ENCODE measurements at places on chromosomes 5 and 9. TPM values are rescaled to one million over a fixed set of nuclear protein-coding genes. Genes with fewer than 3 reads are reported as not detected.

The INSYN2B gene
- not detected for total RNA-seq

The IL4 gene
- not detected for total RNA-seq

DNA sequence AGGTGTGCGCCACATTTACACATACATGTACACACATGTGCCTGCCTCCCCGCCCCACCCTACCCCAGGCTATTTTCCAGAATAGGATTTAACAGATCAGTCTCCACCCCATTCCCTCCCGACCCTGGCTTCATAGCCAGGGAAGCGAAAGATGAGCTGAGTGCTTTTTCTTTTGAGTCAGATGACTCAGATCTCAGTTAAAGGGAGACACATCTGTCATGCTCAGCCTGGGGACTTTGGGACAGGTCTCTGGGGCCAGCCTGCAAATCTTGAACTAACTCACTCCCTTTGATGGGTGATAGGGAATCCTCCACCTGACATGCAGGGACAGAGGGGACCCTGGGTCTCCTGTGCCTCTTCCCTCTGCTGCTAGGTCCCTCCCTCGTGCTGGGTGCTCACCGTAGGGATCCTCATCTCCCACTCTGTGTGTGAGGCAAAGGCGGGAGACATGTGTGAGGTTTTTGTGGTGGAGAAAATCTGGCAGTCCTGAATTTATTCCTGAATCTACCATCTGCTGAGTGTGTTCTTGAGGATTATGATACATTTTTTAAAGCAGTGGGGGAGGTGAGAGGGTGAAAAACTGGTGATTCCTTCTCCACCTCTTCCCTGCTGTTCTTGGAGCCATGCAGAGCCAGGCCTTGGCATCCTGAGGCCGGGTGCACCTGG is 37.7 kb downstream of the NEUROG1 start:
- no peak for DNase-seq
- H3K36me3 ChIP-seq, result no peaks in the 10 kb centered on the region
- H3K4me3 ChIP-seq, result no peak overlapping the region
- H3K27me3 ChIP-seq, result no peaks in the 10 kb centered on the region

DNA sequence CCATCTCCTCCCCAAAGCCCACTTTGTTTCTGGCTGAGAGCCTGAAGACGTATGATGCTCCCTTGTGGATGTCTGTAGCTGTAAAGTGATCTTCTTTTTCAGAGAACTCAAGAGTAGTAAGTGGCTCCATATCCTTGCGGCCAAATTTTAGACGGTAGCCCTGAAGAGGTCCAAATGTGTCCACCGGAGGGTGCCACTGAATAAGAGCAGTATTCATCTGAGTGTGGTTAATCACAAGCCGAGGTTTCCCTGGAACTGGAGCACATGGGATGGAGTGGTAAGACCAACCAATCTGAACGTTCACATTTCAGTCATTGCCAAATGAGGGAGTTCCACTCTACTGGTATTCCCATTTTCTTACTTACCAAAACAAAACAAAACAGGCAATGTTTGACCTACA is 686.5 kb upstream of the DMAC1 start:
- no peak for DNase-seq
- H3K36me3 ChIP-seq, result no peaks in the 10 kb centered on the region

The PCDHGB4 gene
- not detected for total RNA-seq

GRCh38 chr9:135563039-135563476 is 1.5 kb downstream of the PAEP start:
- no peak overlapping the region for H3K4me3 ChIP-seq
- H3K27me3 ChIP-seq, result peaks cover 5% of the 10 kb centered on the region
- H3K36me3 ChIP-seq, result no peaks in the 10 kb centered on the region
- no peak for DNase-seq
- H3K27ac ChIP-seq, result no peak overlapping the region
- H3K4me1 ChIP-seq, result no peaks in the 10 kb centered on the region

The IL13 gene
- not detected for total RNA-seq

GRCh38 chr9:115088860-115089259 is 29.1 kb downstream of the TNC start:
- H3K4me1 ChIP-seq, result no peaks in the 10 kb centered on the region
- no peak overlapping the region for H3K27ac ChIP-seq
- no peaks in the 10 kb centered on the region for H3K36me3 ChIP-seq
- DNase-seq, result no peak
- no peak overlapping the region for H3K4me3 ChIP-seq

DNA sequence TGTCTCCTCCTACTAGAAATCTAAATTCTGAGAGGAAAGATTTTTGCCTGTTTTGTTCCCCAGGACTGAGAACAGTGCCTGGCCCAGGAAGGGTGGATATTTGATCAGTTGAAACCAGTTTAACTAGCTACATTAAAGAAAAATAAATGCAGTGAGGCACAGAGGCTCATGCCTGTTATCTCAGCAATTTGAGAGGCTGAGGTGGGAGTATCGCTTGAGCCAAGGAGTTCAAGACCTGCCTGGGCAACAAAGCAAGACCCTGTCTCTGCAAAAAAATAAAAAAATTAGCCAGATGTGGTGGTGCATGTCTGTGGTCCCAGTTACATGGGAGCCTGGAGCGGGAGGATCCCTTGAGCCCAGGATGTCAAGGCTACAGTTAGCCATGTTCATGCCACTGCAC is 104.8 kb upstream of the CPEB4 start:
- H3K36me3 ChIP-seq, result no peaks in the 10 kb centered on the region
- H3K4me1 ChIP-seq, result peaks cover 25% of the 10 kb centered on the region
- no peaks in the 10 kb centered on the region for H3K27me3 ChIP-seq

The SLC34A3 gene
- total RNA-seq, result not detected

The GKAP1 gene
- 2.7 TPM for total RNA-seq

The TRPM6 gene
- total RNA-seq, result 0.11 TPM

The PCDHB12 gene
- not detected for total RNA-seq

- H3K4me1 ChIP-seq, result peaks cover 3% of the 10 kb centered on the region
- no peaks in the 10 kb centered on the region for H3K36me3 ChIP-seq
- DNase-seq, result no peak
- H3K4me3 ChIP-seq, result no peak overlapping the region
- H3K27me3 ChIP-seq, result no peaks in the 10 kb centered on the region
Observed at GRCh38 chr9:101912698-101913097, 174.3 kb upstream of the GRIN3A start.

DNA sequence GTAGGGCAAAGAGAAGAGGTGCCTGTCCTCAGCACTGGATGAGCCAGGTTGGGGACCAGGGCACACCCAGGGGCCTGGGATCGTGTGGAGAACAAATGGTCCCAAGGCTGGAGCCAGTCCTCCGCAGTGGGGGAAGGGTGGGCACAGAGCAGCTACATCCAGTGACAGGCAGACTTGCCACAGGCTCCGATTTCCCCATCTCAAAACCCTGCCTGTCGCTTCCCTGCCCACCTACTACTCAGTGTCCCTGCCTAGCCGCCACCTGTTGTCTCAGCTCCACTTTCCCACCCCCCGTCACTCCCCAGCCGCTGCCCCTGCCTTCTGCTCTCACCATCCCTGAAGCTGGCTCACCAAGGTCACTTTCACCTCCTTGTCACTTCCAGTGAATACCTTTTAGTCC is 13.9 kb upstream of the ENHO start:
- no peak overlapping the region for H3K27ac ChIP-seq
- H3K4me1 ChIP-seq, result no peaks in the 10 kb centered on the region
- H3K36me3 ChIP-seq, result no peaks in the 10 kb centered on the region
- no peak overlapping the region for H3K4me3 ChIP-seq
- DNase-seq, result no peak

DNA sequence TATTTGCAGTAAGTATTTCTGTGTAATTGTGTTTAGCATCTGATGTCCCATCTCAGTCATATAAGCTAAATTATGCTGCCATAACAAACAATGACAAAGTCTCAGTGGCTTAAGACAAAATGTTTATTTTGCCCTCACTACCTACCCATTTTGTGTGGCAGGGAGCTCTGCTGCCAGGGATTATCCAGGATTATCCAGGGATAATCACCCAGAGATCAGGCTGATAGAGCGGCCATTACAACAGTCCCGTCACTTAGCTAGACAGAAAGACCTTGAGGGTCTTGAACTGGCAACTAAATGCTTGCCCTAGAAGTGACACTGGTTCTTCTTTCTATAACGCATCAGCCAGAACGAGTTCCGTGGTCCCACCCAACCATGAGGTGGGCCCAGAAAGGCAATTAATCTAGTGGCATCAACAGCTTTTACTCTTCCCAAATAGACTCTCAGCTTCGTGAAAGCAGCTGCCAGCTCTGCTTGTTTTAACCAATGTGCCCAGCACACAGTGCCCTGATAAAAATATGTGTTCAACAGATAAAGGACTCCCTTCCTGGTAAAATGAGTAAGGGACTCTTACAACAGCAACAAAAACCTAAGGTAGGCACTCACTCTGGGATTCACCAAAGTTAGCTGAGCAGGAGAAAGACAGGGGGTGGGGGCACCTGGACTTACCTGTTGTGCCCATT is 22.8 kb downstream of the CCDC69 start:
- no peaks in the 10 kb centered on the region for H3K27me3 ChIP-seq
- H3K27ac ChIP-seq, result no peak overlapping the region
- H3K36me3 ChIP-seq, result no peaks in the 10 kb centered on the region
- no peak overlapping the region for H3K4me3 ChIP-seq

The POLR1E gene
- 69.0 TPM for total RNA-seq

The IL3 gene
- not detected for total RNA-seq

GRCh38 chr5:122426301-122426700 is 114.3 kb downstream of the SNCAIP start:
- H3K27me3 ChIP-seq, result peaks cover 7% of the 10 kb centered on the region
- no peaks in the 10 kb centered on the region for H3K4me1 ChIP-seq
- no peaks in the 10 kb centered on the region for H3K36me3 ChIP-seq
- DNase-seq, result no peak

All from K562 (cell line).